Left ventricle myocardium inferior (tissue), 1 donor: ENCODE measurements at places on chromosomes 11 and 22. TPM values are rescaled to one million over a fixed set of nuclear protein-coding genes. Genes with fewer than 3 reads are reported as not detected.

GRCh38 chr11:23679981-23680380 is 816.9 kb upstream of the LUZP2 start:
- no peak for DNase-seq
- no peaks in the 10 kb centered on the region for H3K4me1 ChIP-seq
- no peaks in the 10 kb centered on the region for H3K27me3 ChIP-seq
- no peaks in the 10 kb centered on the region for H3K36me3 ChIP-seq

DNA sequence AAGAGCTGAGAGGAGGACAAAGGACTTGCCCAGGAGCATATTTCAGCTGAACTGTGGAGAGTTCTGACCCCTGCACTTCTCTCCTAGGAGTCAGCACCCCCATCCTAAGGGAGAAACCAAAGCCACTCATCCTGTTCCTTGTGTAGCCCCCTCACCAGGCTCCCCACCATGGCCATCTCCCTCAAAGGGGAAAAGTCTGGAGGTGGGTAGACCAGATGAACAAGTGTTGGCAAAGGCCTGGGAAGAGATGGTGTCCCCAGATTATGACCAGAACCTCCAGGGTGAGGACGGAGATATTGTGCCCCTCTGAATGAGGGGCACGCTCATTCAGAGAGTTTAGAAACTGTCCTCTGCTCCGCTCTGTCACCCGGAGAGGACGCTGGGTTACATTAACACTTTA is 880.0 kb downstream of the BRD1 start:
- H3K4me1 ChIP-seq, result no peaks in the 10 kb centered on the region
- DNase-seq, result no peak
- no peak overlapping the region for H3K4me3 ChIP-seq
- no peak overlapping the region for H3K27ac ChIP-seq
- no peaks in the 10 kb centered on the region for H3K36me3 ChIP-seq

- no peak overlapping the region for H3K4me3 ChIP-seq
- DNase-seq, result no peak
- H3K4me1 ChIP-seq, result peaks cover 30% of the 10 kb centered on the region
- H3K27ac ChIP-seq, result peak overlapping the region; percentile 64
- H3K27me3 ChIP-seq, result no peaks in the 10 kb centered on the region
These were observed 17.8 kb upstream of the XBP1 start for GRCh38 chr22:28817919-28818859.

DNA sequence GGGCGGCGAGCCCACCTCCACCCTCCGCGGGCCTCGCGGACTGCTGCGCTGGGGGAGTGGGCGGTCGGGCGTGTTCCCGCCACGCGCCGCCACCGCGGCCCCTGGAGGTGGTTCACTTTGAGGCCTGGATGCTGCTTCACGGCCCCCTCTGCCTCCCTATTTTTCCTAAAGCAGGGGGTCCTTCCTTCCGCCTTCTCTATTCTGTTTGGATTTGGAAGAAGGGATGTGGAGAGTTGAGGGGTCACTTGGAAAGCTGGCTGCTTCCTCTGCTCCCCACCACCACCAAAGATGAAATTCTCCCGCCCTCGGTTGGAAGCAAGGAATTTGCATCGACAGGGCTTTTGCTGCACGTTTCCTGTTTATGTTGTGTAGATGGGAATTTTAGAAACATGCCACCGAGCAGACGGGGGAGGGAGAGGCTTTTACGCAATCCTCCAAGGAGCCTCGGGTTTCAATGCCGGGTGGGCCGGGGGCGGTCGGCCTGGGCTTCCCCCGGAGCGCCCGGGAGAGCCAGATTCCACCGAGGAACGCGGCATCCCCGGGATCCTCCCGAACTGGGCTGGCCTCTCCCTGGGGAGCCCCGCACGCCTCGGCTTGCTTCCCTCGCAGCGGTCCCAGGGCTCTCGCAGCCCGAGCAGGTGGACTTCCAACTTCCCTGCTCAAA is 403 bp upstream of the SBF2 start:
- peak overlapping the region; percentile 88 for H3K4me3 ChIP-seq
- H3K4me1 ChIP-seq, result peaks cover 49% of the 10 kb centered on the region
- peak overlapping the region; percentile 96 for H3K27ac ChIP-seq
- peak; percentile 50 for DNase-seq

- H3K27me3 ChIP-seq, result no peaks in the 10 kb centered on the region
- DNase-seq, result no peak
- H3K27ac ChIP-seq, result no peak overlapping the region
- H3K4me1 ChIP-seq, result peaks cover 39% of the 10 kb centered on the region
- H3K36me3 ChIP-seq, result no peaks in the 10 kb centered on the region
- H3K4me3 ChIP-seq, result no peak overlapping the region
These were observed 263.1 kb downstream of the TMEM135 start for GRCh38 chr11:87300640-87301380.

Gene PRMT3
- total RNA-seq, result 11.4 TPM

Gene PGR
- 11.7 TPM for total RNA-seq
